Hepatic stellate cell (primary cell): ENCODE measurements at places on chromosomes 4 and X.

DNA sequence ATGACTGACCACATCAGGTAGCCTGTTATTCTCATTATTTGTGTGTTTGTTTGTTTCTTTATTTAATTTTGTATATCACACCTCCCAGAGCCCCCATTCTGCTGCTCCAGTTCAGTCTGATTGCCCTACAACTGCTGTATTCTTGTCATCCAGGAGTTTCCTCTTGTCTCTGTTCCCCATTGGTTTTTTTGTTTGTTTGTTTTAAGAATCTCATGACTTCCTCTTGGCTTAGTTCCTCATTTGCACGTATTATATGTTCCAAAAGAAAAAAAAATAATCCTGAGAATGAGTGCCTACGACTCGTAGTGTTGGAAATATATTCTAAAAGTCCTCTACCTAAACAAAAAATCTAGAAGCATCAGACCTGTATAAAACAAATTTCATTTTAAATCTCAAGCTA, 142.3 kb upstream of the SLIT2 start:
- no peak for DNase-seq

- no peak for DNase-seq
Observed at GRCh38 chr4:76571274-76571673, 136.2 kb downstream of the SHROOM3 start.

GRCh38 chr4:171561419-171561818, 251.8 kb upstream of the GALNTL6 start:
- no peak for DNase-seq

- no peak for DNase-seq
Observed at GRCh38 chr4:8598391-8599090, 6.0 kb downstream of the CPZ start.

- DNase-seq = no peak
Observed at GRCh38 chrX:34734383-34734782, 77.3 kb upstream of the TMEM47 start.

- no peak for DNase-seq
Observed at GRCh38 chr4:57943682-57944081, 833.5 kb upstream of the IGFBP7 start.

DNA sequence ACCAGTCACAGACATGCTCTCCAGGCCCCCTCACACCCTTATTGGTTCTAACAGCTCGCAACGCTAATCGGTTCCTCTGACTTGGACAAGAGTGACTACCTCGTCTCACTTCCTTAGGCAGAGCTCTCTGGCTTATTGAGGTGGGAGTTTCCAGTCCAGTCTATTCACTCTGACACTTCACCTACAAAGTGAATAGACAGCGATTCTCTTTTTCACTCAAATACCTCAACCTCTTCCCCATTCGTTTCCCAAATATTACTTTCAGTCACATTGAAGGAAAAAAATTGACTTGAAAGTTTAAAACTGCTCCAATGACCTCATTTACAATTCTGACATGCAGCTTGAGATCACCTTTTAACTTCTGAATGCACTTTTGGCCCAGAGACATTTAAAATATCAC, 17.7 kb downstream of the HELT start:
- DNase-seq = no peak

DNA sequence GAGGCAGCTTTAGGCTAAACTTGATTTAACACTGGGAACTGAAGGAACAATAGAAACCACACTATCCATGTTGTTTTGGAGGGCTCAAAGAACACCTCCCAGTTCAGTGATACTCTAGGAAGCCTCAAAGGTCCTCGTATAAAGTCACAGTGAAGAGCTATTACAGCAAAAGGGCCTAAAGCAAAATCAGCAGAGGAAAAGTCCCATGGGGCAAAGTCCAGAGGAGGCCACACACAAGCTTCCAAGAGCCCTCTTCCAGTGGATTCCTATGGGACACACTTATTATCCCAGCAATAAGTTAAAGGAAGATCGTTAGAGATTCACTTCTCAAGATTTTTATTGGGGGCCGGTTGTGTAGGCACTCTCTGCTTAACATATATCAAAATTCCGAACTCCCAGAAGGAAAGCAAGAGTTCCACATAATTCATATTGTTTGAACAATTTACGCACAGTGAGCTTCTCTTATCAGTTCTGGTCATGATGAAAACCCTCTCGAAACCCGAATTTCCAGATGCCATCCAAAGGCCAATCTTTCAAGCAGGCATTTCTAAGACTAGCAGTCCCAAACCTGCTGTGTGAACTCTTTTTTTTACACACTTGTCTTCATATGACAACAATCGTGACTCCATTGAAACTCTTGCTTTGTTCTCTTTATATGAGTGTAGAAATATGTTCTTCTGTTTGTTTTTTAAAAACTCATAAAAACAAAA, 53.7 kb downstream of the ANXA5 start:
- DNase-seq = no peak
